ENCODE measurements at places on chromosomes 7 and 10.

- peak; percentile 14 for DNase-seq
Observed at GRCh38 chr10:112950714-112951358, 789 bp downstream of the TCF7L2 start.

- no peak for DNase-seq
Observed at GRCh38 chr7:150954201-150954985, 23.7 kb downstream of the KCNH2 start.

- no peak for DNase-seq
Observed at GRCh38 chr7:134284952-134285351, 31.8 kb downstream of the SLC35B4 start.

- peak; percentile 22 for DNase-seq
Observed at GRCh38 chr10:11018432-11018841, 765 bp downstream of the CELF2 start.

DNA sequence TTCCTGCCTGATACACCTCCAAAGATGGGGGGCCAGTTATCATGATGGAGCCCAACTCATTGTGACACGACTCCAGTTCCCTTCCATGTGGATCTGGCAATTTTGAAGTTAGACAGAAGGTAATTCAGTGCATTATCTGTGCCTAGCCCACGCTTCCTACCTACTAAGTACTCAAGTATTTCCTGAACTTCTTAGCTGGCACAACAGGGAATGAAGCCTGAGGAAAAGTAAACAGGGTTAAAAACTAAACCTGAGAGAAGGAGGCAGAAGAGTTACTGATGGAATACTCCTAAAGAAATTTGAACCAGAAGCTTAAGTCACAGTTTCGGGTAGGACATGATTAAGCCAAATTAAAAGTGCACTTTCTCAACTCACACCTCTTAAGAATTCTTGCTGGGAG is 1.1 kb upstream of the SEC31B start:
- DNase-seq, result no peak

GRCh38 chr10:47303105-47303504 is 3.1 kb downstream of the GDF10 start:
- no peak for DNase-seq

- no peak for DNase-seq
Observed at GRCh38 chr10:96578022-96578421, 8.8 kb downstream of the TM9SF3 start.

DNA sequence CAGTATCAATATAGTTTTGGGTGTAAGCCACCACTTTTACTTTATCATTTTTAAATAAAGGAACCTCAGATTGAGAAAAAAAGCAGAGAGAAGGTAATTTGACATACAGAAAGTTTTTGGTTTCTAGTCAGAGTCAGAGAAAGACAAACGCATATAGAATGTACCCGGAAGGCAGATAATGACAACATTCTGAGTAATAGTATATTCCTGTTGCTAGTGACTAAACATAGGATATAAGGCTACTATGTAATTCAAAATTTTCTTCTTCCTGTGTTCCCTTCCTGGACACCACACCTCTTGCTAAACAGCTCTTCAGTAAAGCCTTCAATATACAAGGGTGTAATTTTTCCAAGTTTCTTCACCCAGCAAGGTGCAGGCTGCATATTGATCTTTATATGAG is 597.6 kb downstream of the PCDH15 start:
- no peak for DNase-seq

- no peak for DNase-seq
Observed at GRCh38 chr7:73736885-73737284, 1.7 kb downstream of the ABHD11 start.

DNA sequence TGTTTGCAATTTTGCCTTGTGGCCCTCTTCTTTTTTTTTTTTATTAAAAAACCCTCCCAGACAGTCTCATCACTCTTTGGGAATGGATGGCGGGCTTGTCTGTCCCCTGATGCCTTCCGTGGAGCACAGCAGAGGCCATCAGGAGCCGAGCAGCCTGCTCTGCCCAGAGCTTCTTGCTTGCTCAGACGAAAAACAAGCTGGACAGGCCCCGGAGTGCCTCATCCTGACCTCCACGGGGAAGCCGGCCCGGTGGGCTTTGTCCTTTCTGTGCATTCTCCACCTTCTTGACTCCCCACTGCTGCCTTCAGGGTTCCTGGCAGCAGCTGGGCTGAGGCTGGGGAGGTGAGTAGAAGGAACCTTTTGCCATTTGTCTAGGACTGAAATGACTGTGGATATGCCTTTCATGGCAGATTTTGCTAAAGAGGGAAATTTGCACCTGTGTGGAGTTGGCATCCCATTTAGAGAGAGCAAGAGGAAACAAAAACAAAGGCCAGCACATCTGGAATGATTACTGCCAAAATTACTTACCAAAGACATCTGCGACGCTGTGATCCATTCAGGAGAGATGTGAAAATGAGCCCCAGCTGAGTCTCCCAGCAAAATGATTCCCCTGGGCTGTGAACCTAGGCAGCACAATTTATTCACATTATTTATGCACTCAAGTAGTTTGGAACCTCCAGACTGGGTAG is 108.3 kb downstream of the AOAH start:
- no peak for DNase-seq

DNA sequence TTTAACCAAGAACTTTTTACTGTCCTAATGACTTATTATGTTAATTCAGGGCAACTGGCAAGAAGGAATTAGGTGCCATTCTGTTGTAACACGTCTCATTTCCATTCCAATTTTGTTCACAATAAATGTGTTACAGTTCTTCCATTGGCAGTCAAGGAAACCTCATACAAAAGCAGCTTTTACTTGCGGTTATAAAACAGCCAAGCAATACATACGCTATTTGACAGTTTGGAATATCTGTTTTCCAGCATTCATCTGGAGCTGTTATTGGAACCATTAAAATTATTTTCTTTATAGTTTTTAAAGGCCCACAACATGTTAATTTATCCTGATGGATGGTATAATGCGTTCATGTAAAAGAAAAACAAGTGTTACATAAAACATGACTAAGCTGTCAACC is 33.3 kb downstream of the MTERF1 start:
- no peak for DNase-seq

DNA sequence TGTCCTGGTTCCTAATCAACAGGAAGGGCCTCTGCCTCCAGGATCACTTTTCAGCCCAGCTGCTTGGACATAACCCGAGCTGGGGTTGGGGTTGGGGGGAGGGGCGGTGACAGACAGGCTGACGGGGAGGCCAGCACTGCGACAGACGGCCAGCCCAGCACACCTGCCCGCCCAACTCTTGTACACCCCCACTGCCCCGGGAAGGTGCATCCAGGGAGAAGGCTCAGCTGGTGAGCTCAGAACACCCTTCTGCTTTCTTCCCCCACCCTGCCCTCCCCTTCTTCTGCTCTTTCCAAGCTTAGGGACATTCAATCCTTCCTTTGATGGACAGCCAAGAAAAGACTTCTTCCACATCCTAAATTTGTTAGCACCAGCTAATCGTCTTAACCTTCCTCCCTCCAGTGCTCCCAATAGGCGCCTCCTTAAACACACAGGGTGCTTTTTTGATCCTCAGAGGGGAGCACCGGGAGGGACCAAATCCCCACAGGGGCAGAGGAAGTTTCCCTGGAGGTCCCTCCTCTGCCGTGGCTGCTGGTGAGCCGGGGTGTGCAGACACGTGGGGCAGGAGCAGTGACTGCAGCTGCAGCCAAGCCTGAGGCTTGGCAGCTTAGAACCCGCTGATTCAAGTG is 44.7 kb downstream of the COL13A1 start:
- no peak for DNase-seq

- DNase-seq, result no peak
Observed at GRCh38 chr7:70583965-70584883, 547.7 kb upstream of the GALNT17 start.

DNA sequence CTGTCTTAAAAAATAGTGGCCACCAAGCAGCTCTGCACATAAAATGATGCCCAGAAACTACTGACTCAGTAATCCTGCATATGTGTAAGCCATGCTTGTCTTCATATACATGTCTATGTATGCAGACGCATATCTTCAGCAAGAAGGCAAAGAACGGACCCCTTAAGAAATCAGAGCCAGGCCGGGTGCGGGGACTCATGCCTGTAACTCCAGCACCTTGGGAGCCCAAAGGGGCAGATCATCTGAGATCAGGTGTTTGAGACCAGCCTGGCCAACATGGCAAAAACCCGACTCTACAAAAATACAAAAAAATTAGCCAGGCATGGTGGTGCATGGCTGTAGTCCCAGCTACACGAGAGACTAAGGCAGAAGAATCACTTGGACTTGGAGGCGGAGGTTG is 295.0 kb downstream of the TCERG1L start:
- DNase-seq, result no peak

GRCh38 chr7:2681929-2682799 is 5.8 kb upstream of the AMZ1 start:
- no peak for DNase-seq

- no peak for DNase-seq
Observed at GRCh38 chr7:30920584-30921539, 9.2 kb downstream of the AQP1 start.

- no peak for DNase-seq
Observed at GRCh38 chr7:8362723-8363369, 70.6 kb upstream of the NXPH1 start.

GRCh38 chr10:124886610-124887009 is 55.3 kb upstream of the ZRANB1 start:
- DNase-seq, result no peak

- no peak for DNase-seq
Observed at GRCh38 chr10:70753026-70753663, 32.0 kb downstream of the TBATA start.

DNA sequence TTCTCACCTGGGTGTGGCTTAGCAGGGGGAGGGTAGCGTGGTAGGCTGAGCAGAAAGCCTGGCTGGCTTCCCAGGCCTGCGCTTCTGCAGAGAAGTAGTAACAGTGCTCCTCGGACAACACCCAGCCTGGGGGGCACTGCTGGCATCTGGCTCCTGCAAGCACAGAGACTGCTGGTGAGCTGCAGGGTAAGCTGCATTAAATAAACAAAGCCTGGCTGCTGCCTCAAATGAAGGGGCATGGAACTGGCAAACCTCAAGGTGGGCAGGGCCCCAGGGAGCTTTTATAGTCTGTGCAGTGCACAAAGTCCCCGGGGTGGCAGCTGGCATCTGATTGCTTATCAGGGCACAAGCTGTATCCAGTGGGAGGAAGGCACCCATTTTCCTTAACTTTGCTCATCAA is 3.9 kb downstream of the KLRG2 start:
- no peak for DNase-seq

DNA sequence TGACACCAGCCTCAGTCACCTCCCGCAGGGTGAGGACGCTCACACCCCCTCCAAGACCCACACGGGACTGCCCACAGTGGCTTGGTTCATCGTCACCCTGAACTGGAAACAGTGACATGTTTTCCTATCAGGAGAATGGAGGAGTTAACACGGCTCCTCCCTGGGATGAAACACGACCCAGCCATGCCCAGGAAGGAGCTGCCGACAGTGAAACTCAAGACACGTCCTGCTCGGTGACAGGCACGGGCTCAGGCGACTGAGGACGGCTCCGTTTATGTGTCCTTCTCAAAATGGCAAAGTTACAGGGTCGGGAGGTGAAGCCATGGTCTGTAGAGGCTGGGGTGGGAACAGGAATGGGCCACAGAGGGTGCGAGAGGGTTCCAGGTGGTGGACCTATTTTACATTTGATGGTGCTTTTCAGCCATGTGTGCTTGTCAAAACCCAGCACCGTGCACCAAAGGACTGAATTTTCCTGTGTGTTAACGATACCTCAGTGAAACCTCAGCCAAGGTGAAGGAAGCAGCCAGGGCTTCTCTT is 272.4 kb downstream of the ADARB2 start:
- DNase-seq, result no peak

DNA sequence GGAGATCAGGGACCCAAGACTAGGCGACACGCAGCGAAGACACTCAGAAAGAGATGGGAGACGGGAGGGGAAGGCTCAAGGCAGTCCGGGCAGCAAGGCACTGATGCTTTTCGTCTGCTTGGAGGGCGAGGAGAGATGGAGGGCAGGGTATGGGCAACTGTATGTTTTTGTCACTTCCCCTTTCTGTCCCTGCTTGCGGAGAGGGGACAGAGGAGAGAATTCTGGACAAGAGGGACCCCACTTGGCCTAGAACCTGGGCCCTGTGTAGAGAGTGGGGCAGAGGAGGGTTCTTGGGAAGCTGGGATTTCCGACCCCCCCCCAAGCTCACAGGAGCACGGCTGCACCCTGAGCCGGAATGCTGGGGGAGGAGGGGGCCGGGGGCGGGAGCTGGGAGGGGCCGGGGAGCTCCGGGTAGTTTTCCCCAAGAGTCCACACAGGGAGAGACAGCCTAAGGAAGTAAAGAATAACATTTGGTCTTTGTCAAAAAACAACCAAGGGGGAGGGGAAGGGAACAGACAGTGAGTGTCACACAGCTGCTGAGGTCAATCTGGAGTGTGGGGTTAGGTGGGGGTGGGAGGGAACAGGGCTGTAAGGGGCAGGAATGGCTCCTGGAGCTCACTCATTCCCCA is 1.8 kb downstream of the LRCH4 start:
- DNase-seq, result no peak

- no peak for DNase-seq
Observed at GRCh38 chr7:1809601-1810258, 139.7 kb downstream of the ELFN1 start.

GRCh38 chr10:112898540-112899390 is 51.3 kb upstream of the TCF7L2 start:
- no peak for DNase-seq

DNA sequence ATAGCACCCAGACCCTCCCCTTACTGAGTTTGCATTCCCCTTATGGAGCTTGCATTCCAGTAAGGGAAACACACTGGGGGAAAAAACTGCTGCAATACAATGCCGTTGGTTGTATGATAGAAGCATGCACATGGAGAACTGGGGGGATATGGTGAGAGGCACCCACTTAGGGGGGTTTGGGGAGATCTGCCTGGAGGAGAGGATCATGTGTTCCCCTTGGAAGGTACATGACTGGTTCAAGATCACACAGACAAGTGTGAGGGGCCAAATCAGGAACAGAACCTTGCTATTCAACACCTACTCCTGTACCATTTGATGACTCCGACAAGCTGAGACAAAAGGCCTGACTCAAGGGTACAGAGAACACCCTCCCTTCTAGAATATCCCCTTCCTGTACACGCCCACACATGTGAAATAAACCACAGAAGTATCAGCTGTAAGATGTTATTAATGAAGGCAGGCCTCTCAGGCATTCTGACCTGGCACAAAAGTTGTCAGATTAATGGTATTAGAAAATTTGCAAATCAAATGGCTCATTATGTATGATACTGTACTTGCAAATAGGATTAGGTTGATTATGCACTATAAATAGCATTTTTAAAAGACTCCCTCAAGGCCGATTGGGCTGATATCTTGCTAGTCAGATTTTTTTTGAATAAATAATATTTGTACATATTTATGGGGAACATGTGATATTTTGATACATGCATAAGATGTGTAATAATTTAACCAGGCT is 122.2 kb downstream of the NPY start:
- no peak for DNase-seq

GRCh38 chr10:50286996-50287803 is 35.9 kb upstream of the ASAH2 start:
- no peak for DNase-seq

GRCh38 chr7:45066409-45066808 is 22.4 kb downstream of the NACAD start:
- no peak for DNase-seq

- DNase-seq, result no peak
Observed at GRCh38 chr7:50330696-50331095, 26.2 kb downstream of the IKZF1 start.
